ENCODE measurements at places on chromosomes 7 and 10.

DNA sequence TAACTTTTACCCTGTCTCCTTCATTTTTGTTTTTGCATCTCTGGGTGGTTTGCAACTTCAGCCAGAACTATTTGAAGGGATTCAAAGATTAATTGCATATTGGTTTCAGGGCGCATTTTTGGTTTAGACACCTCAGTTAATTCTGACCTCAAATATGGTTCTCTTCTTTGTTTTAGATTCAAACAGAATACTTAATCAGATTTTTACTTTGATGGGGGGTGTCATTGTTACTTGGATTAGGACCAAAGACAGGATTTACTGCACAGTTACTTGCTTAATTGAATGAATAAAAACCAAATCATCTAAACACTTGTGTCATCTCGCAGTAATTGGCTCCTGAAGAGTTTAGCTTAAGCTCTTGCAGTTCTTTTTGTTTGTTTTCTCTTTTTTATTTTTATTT is 100.9 kb downstream of the PHTF2 start:
- DNase-seq, result no peak

DNA sequence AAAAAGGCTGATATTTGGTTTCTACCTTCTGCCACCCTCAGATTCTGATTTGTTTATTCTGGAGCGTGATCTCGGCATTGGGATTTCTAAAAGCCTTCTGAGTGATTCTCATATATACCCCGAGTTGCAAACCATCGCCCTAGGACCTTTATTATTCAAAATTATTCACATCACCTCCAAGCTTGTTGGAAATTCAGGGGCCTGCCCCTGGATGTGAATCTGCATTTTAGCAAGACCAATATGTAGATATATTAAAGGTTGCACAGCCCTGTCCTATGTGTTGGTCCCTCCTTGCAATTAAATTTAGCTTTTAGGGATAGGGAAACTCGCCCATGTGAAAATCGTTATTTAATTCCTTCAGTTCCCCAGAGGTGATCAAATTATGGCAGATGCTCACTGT is 9.0 kb upstream of the CHN2 start:
- no peak for DNase-seq

DNA sequence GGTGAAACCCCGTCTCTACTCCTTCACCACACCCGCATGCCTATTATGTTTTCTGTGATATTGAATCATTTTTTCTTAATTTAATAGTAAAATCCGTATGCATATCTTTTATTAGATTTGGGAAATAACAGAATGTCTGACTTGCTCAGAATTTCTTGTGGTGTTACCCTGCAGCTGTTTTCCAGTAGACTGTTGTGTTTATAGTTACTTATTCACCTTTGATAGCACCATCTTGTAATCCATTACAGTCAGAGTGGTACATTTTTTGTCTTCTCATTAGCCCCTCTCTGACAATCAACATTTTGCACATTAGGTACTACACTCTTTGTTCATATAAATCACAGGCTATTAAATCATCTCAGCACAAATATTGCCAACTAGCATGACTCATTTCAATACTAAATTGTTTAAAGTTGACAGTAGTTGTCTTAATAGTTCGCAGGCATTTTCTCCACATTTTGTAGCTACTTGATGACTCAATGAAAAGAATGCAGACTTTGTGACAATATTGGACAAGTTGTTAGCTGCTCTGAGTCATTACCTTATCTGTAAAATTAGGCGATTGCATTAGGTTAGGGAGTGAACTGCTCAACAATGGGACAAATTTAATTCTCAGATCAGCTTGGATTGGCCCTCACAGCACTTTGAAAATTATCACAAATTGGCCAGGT is 17.8 kb upstream of the SLC16A12 start:
- no peak for DNase-seq

DNA sequence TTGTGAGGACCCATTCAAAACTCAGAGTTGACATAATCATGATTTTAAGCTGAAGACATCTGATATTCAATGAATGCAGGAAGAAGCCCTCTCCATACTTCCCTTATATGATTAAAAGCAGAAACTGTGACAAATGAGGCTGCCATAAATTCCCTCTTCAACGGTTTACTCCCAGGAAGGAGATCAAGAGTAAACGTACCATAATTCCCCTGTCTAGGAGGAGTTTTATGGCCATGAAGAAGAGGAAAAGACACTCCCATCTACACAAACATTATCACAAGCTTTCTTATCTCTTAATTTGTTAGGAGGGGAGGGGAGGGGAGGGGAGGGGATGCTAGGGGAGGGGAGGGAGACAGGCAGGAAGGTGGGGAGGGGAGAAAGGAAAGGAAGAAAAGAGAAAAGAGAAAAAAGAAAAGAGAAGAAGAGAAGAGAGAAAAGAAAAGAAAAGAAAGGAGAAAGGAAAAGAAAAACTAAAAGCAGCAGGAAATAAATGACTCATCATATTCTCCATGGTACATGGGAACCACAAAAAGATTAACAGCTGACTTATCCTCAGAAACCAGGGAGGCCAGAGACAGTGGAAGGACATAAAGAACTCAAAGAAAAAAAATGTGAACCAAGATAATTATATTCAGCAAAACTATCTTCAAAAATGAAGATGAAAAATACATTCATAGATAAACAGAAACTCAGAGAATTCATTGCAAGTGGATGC is 121.6 kb downstream of the ALOX5 start:
- no peak for DNase-seq

GRCh38 chr7:38410056-38410455 is 136.6 kb upstream of the TARP start:
- DNase-seq, result no peak

DNA sequence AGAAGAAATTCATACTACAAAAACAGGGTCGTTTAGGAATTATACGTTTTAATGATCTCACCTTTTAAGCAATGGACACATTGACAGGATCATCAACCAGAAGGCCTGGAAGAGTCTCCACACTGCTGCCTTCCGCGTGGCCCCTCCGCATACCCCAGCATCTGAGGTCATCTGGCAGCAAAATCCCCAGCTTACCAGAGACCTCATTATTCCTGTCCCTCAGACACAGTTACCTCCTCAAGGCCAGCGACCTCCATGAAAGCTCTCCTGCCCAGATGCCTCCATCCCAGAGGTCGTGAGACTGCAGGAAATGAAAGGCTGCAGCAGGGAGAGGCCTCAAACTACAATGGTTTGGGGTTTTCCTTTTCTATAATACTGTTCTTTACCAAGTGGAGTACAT is 14.8 kb upstream of the GSAP start:
- no peak for DNase-seq

DNA sequence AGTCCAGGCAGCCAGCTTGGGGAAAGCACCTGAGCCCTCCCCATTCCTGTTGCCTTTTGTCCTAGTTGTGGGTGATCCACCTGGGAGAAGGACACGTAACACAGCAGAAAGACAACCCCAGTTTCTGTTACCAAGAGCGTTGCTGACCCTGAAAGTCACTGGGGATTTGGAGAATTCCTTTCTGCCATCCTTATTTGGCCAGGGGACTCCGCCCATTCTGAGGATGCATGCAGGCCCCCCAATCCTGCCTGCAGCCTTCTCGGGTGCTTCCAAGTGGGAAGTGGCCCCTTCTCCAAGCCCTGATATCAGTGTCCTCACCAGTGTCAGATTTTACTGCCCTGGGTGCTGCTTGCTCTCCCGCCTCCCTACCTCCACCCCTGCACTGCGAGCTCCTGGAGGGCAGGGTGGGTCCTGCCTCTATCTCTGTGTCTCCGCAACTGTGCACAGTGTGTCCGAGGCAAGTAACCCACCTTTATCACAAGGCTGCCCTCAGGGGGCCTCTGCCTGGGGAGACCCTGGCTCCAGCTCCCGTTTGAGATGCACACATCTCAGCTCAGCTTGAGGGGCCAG is 9.2 kb upstream of the ADCY1 start:
- DNase-seq, result no peak

GRCh38 chr10:103244666-103245271 is 918 bp upstream of the RPEL1 start:
- DNase-seq, result peak; percentile 29
